ENCODE measurements at places on chromosomes 16 and 17. TPM values are rescaled to one million over a fixed set of nuclear protein-coding genes. Genes with fewer than 3 reads are reported as not detected.

CCL18 gene
- 10.2 TPM for total RNA-seq

NHLRC4 gene
- total RNA-seq = 0.10 TPM

KCNH4 gene
- 0.21 TPM for total RNA-seq

DNA sequence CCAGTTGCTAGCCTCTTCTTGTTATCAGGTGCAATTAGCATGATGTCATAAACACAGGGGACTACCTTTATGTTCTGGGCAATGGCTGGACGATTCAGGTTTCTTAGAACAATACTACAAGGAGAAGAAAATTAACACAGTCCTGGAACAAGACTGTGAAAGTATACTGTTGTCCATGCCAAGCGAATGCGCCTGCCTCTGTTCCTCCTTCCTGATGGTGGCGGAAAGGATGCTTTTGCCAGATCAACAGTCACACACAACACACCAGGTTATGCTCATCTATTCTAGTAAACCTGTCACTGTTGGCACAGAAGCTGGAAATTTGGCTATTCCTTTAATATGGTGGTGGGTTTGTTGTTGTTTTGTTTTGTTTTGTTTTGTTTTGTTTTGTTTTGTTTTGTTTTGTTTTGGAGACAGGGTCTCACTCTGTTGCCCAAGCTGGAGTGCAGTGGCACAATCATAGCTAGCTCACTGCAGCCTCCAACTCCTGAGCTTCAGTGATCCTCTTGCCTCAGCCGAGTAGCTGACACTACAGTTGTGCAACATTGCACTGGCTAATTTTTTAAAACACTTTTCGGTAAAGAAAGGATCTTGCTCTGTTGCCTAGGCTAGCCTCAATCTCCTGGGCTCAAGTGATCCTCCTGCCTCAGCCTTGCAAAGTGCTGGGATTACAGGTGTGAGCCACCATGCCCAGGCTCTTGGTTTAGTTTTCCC, 3.1 kb upstream of the CD300LD start:
- DNase-seq = no peak

DNA sequence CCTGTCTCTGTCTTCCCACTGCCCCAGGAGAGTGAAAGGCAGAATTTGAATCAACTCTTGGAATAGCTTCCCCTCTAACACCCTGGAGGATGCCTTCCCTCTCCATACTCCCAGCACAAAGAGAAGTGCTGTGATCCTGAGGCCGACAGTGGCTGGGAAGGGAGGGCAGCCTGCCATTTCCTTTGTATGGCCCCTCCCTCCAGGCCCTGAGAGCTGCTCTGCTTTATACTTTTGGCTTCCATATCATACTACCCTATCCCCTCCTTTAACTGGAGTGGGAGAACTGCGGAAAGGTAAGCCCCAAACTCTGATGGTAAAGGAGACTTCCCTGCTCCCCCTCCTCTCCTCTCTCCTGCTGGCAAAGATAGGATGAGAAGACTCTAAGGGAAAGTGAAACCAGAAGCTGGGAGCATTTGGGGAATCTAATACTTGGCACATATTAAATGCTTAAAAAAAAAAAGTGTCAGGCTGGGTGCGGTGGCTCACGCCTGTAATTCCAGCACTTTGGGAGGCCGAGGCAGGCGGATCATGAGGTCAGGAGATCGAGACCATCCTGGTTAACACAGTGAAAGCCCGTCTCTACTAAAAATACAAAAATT, 4.1 kb upstream of the MED24 start:
- DNase-seq = no peak

GRCh38 chr17:34614698-34615097, 35.3 kb downstream of the TMEM132E start:
- DNase-seq = no peak

DNA sequence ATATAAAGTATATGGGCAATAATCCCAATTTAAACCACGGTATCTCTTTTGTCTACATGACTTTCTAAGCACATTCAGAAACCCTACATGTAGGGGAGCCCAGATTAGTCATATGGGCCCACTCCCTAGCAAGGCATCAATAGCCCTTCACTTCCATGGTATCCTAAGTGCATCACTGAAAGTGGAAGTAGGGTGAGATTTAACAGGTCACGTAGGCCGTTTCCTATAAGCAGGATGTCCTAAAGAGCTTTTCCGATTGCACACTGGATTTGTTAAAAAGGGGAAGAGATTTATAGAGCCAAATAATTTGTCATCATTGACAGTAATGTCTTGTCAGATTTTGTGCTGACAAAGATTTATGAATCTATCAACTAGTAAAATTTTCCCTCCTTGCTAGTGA, 39.0 kb downstream of the CA4 start:
- no peak for DNase-seq

Measured in left cardiac atrium (tissue), 4 donors.